AG04450 (cell line): ENCODE measurements at places on chromosomes 7 and 10.

GRCh38 chr10:93274419-93274818 lies 200.7 kb downstream of the CYP26A1 start:
- no peak for DNase-seq

- no peak for DNase-seq
Measured at GRCh38 chr7:145016068-145016467, 180.2 kb upstream of the TPK1 start.

DNA sequence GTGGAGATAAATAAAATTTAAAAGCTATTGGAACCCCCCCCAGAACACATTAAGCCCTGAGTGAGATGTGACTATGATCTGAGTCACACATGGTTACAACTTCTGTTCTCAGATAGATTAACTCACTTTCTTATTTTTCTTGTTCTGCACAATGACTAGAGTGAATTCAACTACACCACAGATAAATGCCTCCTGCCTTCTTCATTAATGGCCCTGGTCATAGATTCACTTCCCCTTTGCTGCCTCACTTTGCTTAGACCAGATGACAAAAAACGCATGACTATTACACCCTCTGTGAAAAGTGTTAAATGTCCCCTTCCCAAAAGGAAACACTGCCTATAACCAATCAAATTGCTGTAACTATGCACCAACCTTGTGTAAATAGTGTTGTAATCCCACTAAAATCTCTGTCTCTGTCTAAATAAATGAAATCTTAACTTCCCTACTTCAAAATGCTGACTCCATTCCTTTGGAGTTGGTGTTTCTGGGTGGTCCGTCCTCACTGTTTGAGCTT lies 49.4 kb downstream of the AKR1D1 start:
- DNase-seq: no peak

DNA sequence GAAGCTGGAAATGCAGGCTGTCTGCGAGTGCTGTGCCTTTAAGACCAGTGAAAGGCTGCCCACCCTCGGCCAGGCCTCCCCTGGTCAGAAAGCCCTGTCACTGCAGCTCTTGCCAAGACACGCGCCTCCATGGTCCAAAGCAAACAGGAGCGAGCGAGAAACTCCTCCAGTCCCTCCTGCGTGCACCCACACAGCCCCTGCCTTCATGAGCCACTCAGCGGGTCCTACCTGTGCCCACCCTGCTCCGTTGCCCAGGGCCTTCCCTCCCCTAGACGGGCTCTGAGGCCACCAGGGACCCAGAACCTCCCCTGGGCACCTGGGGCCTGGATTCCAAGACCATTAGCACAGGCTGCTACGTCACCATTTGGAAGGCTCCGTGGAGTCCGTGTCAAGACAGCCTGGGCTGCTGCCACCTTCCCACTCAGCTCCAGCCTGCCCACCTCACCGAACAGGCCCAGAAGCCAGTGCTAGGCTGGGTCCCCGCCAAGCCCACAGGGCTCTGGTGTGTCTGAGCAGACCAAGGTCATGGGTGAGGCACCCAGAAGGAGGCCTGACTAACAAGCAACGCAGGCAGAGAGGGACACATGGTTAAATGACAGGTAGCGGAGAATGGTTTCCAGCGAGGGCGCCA lies 144.5 kb downstream of the NEURL1 start:
- peak; percentile 41 for DNase-seq

- no peak for DNase-seq
Measured at GRCh38 chr7:38561166-38561565, 70.0 kb downstream of the AMPH start.

- DNase-seq: no peak
Measured at GRCh38 chr7:13407911-13408310, 581.6 kb downstream of the ETV1 start.

- DNase-seq: no peak
Measured at GRCh38 chr10:27611744-27612550, 107.8 kb downstream of the RAB18 start.

DNA sequence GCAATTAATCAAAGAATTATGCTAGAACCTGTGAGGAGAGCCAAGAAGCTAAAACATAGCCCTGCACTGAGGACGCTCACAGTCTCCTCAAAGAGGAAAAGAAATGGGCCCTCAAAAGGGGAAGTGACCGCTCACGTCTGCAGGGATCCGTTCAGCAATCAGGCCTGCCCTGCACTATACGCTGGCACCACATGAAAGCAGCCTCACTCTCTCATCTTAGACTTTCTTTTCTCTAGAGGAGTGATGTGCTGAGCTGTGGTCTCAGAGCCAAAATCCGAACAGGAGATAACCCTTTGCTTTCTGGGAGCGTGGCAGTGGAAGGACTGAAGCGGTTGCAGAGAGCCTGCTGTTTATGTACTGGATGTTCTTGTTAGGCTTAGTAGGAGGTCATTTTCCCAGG lies 6.3 kb upstream of the IL2RA start:
- DNase-seq: no peak

- DNase-seq: no peak
Measured at GRCh38 chr7:90897961-90898469, 301.9 kb downstream of the CDK14 start.

- no peak for DNase-seq
Measured at GRCh38 chr7:86668315-86668714, 24.6 kb downstream of the GRM3 start.

GRCh38 chr10:114027041-114027394 lies 16.6 kb upstream of the ADRB1 start:
- no peak for DNase-seq

GRCh38 chr10:96124230-96125141 lies 5.6 kb upstream of the ZNF518A start:
- no peak for DNase-seq

DNA sequence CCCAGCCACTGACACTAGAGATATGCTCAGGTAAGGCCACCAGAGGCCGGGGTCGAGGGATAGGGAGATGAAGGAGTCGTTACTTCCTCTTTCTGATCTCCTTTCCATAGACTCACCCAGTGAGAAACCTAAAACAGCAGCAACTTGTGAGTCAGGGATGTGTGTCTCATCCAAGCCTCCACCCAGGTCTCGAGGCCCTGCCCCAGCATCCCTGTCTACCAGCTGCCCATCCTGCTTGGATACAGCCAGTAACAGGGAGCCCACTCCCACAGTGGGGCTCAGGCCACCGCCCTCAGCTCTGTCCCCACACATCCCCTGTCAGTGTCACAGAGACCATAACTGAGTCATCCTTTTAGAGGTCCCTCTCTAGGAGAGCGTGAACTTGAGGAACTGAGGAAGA lies 49.6 kb upstream of the CHST15 start:
- no peak for DNase-seq

DNA sequence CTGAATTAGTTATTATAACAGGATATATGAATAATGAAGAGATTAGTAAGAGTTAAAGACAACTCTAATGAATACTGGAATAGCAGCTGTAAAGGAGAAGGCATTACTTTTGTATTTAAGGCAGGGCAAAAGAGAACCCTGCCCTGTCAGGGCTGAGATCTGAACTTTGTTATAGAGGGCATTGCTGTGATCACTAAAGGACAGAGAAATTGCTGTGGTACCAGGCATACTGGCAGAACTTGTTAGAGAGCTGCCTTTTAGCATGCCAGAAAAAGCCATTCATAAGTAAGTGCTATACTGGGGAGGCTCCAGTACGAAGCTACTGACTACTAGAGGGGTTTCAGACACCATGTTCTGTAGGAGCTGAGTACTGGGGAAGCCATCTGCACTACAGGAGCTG lies 481.8 kb downstream of the SEMA3D start:
- DNase-seq: no peak

GRCh38 chr10:90413196-90413595 lies 444.6 kb downstream of the HTR7 start:
- no peak for DNase-seq

- DNase-seq: no peak
Measured at GRCh38 chr10:71236286-71236685, 23.9 kb downstream of the UNC5B start.

DNA sequence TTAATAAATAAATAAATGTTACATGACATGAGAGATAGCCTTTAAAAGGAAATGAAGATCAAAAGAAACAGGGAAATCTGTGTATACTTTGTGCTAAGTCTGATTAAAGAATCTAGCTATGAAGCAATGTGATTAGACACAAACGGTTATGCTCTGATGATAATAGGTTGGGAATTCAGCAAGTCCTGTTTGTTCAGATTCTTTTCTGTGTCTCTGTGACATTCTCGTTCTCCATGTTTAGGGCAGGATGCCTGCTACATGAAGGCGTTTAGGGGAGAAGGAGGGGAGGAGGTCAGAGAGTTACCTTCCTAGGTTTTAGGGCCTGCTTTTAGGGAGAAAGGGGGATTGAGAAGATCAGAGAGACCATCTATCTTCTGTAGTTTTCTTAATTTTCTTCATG lies 555.3 kb downstream of the DNAJB9 start:
- no peak for DNase-seq

GRCh38 chr7:157676456-157677255 lies 339.9 kb downstream of the DNAJB6 start:
- DNase-seq: no peak

GRCh38 chr7:113705439-113705838 lies 213.4 kb downstream of the PPP1R3A start:
- no peak for DNase-seq

GRCh38 chr7:33388332-33388731 lies 259.0 kb downstream of the BBS9 start:
- DNase-seq: no peak

- DNase-seq: no peak
Measured at GRCh38 chr7:157366722-157367121, 29.9 kb downstream of the DNAJB6 start.

GRCh38 chr10:115772606-115773005 lies 500.4 kb downstream of the GFRA1 start:
- peak; percentile 27 for DNase-seq

DNA sequence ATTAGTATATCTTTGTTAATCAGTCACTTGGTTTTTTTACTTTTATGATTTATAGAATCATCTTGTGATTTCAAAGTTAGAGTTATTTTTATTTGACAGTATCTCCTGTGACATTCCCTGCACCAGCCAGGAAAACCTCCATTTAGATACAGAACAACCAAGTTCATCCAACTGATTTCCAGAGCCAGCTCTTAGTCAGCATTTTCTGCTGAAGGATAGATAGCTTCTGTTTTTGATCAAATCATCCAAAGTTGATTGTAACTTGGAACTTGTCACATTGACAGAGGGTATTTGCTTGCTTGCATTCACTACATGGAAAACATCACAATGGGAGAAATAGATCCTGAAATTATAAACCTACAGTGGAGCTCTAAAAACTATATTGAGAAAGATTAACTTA lies 122.6 kb downstream of the PON1 start:
- no peak for DNase-seq

- DNase-seq: no peak
Measured at GRCh38 chr10:108787932-108788331, 1135.4 kb downstream of the XPNPEP1 start.

DNA sequence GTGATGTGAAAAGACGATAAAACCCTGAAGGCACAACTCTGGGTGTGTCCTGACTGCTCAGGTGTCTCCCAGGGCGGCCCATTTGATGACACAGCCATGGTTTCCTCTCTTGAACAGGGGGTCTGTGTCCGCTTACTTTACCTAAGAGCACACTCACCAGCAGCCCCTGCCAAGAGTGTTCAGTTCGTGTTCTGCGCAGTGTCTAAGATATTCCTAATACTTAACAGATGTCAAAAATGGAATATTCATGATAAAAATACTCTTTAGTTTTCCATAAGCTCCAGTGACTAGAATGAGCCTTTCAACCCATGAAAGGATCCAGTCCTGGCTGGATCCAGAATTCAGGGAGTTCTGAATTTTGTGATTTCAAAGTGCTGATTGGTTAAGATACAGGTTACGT lies 492.4 kb downstream of the TNS3 start:
- no peak for DNase-seq

- no peak for DNase-seq
Measured at GRCh38 chr10:69538461-69538860, 34.8 kb downstream of the NEUROG3 start.

- DNase-seq: no peak
Measured at GRCh38 chr10:1548146-1548545, 189.2 kb downstream of the ADARB2 start.

DNA sequence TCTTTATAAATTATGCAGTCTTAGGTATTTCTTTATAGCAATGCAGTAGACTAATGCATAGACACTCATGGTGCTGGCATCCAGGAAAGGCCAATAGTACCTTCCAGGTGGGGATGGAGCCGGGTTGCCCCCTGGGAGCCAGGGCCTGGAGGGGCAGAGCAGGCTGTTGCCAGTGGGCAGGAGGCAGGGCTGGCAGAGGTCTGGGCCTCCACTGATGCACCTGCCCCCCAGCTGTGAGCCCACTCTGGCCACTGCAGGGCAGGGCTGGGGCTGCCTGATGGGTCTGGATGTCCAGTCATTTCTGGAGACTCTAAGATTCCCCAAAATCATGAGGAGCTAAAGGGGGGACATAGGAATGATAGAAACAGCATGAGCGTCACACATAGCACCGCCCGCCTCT lies 66.7 kb downstream of the MICALL2 start:
- no peak for DNase-seq

- no peak for DNase-seq
Measured at GRCh38 chr7:95097291-95097690, 189.9 kb downstream of the PPP1R9A start.

GRCh38 chr10:34809796-34810195 lies 5.3 kb downstream of the PARD3 start:
- no peak for DNase-seq

GRCh38 chr10:53808677-53809372 lies 992.2 kb downstream of the PCDH15 start:
- DNase-seq: no peak

GRCh38 chr10:33155720-33156638 lies 178.5 kb downstream of the NRP1 start:
- peak; percentile 59 for DNase-seq

GRCh38 chr10:24505759-24506158 lies 217.9 kb downstream of the ARHGAP21 start:
- no peak for DNase-seq

- DNase-seq: no peak
Measured at GRCh38 chr10:29553544-29554250, 81.1 kb downstream of the SVIL start.

- no peak for DNase-seq
Measured at GRCh38 chr10:48231178-48231577, 43.3 kb downstream of the FRMPD2 start.

DNA sequence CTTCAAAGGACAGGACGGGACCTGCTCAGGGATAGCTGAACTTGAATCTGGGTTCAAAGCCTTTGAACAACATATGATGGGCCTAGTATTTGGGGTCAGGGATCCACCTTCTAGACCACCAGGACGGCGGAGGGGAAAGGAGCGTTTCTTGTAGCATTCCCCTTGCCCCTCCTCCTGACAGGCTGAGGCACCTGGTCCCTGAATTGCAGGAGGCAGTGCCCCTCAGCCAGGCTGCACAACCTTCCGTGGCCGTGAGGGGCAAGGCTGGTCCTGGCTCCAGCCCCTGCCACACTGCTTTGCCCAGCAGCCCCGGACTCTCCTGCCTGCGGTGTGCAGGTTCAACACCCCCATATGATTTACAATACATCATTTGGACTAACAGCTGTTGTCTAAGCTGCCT lies 58.1 kb downstream of the INSIG1 start:
- DNase-seq: no peak

DNA sequence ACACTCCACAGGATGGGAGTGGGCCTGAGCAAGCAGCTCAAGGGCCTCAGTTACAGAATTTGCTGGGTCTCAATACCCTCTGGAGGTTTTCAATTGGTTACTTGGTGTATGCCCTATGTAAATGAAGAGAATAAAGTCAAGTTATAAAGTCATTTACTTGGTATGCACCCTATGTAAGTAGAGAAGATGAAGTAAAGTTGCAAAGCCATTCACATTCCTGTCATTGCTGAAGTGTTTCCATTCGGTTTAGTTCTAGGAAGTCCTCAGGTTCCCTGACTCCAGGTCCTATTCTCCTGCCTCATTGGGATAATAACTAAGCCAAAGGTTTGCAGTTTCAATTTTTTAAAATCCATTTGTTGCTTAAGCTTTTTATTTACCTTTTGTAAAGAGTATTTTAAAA lies 272.6 kb upstream of the NPSR1 start:
- no peak for DNase-seq

GRCh38 chr10:48474765-48475365 lies 130.0 kb downstream of the ARHGAP22 start:
- no peak for DNase-seq
